ENCODE measurements at places on chromosomes 11 and 22.

GRCh38 chr11:36345535-36346141, 49.5 kb downstream of the PRR5L start:
- DNase-seq = no peak

DNA sequence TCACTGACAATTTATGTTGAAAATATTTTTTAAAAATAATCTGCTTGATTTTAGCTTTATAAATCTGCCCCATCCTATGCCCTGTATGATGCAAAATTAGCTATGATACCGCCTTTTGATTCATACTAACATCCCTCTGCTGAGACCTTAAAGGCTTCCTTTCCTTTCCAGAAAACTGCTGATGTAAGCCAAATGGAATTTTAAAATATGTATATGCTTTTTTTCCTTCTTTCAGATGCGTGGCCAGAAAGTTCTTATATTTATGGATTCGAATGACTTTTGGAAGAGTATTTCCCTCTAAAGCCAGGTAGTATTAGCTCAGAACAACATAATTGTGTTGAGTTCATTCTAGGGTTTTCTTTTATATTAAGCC, 34.5 kb downstream of the SFI1 start:
- DNase-seq = no peak

DNA sequence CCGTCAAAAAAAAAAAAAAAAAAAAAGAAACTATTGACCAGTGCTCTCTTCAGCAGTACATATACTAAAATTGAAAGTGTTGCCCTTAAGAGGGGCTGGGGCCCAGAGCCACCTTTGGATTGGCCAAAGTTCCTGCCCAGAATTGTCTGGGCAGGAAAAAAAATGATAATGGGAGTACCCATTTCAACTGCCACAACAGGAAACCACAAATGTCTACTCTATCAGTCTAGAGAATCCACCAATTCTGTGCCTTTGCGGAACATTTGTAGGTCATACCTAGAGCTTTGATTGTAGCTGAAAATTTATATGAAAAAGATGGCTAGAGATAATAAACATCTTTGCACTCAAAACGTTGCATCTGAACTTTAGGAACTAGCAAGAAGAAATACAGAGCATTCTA, 69.4 kb downstream of the FAM76B start:
- DNase-seq = no peak

DNA sequence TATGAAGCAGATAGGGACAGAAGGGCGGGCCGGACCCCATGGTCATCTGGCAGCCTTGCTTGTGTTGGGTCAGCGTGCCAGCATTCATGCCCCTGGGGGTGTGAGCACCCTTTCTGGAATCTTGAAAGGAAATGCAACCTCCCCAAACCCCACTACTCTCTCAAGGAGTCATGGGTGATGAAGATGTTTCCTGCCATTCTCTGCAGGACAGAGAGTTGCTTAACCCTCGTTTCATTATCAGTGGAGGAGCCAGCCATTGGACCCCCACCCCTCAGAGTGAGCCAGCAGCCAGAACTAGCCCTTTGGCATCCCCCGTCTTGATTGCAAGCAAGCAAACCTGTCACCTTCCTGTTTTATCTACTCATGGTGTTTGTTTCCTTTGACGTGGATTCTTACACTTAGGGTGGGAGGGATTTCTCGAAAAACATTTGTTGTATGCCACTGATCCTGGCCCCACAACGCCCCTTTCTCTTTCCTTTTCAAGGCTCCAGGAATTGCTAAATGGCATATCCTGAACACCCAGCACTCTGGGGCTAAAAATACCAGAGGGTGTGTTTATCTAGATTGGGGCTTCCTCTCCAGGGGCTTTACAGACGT, 258.3 kb downstream of the ETS1 start:
- no peak for DNase-seq
